Spleen (tissue), 13 donors: ENCODE measurements at places on chromosomes 12 and 14. TPM values are rescaled to one million over a fixed set of nuclear protein-coding genes. Genes with fewer than 3 reads are reported as not detected.

The BATF gene
- total RNA-seq, result 45.4 TPM

The ZNF891 gene
- 5.8 TPM for total RNA-seq

The AGAP2 gene
- 13.4 TPM for total RNA-seq

The RPL10L gene
- not detected for total RNA-seq

The TAS2R8 gene
- total RNA-seq, result not detected

The FRMD6 gene
- 22.5 TPM for total RNA-seq

The PDZRN4 gene
- not detected for total RNA-seq

The ITPK1 gene
- 123 TPM for total RNA-seq

The EIF2S3B gene
- 0.95 TPM for total RNA-seq

The TRIM9 gene
- total RNA-seq, result 1.1 TPM

The SCNN1A gene
- total RNA-seq, result 2.4 TPM

The SART3 gene
- 90.7 TPM for total RNA-seq

The NR2C1 gene
- 41.3 TPM for total RNA-seq

The ALX1 gene
- not detected for total RNA-seq

The SLC22A17 gene
- 7.5 TPM for total RNA-seq

The KRT3 gene
- total RNA-seq, result not detected

The TAS2R30 gene
- total RNA-seq, result 16.3 TPM

The KCNMB4 gene
- 2.6 TPM for total RNA-seq
